ENCODE measurements at places on chromosomes 13 and 19.

- DNase-seq = no peak
- H3K4me1 ChIP-seq = no peaks in the 10 kb centered on the region
- H3K27ac ChIP-seq = no peak overlapping the region
- H3K27me3 ChIP-seq = no peaks in the 10 kb centered on the region
- no peak overlapping the region for H3K4me3 ChIP-seq
These were observed 365.4 kb downstream of the NDFIP2 start for GRCh38 chr13:79846386-79846785.

GRCh38 chr19:27705896-27706295, 1507.1 kb downstream of the UQCRFS1 start:
- no peaks in the 10 kb centered on the region for H3K27me3 ChIP-seq
- H3K36me3 ChIP-seq = no peaks in the 10 kb centered on the region
- H3K4me1 ChIP-seq = no peaks in the 10 kb centered on the region
- no peak overlapping the region for H3K4me3 ChIP-seq
- DNase-seq = no peak
- H3K27ac ChIP-seq = no peak overlapping the region

GRCh38 chr19:39402346-39403300, 4.0 kb upstream of the ZFP36 start:
- peak; percentile 73 for DNase-seq
- H3K4me3 ChIP-seq = peak overlapping the region; percentile 99
- H3K27ac ChIP-seq = peak overlapping the region; percentile 100
- H3K36me3 ChIP-seq = peaks cover 84% of the 10 kb centered on the region

GRCh38 chr13:64327505-64328194, 2902.5 kb downstream of the PCDH9 start:
- DNase-seq = no peak
- H3K4me3 ChIP-seq = no peak overlapping the region
- peaks cover 3% of the 10 kb centered on the region for H3K36me3 ChIP-seq
- H3K4me1 ChIP-seq = no peaks in the 10 kb centered on the region
- no peak overlapping the region for H3K27ac ChIP-seq
- H3K27me3 ChIP-seq = no peaks in the 10 kb centered on the region

DNA sequence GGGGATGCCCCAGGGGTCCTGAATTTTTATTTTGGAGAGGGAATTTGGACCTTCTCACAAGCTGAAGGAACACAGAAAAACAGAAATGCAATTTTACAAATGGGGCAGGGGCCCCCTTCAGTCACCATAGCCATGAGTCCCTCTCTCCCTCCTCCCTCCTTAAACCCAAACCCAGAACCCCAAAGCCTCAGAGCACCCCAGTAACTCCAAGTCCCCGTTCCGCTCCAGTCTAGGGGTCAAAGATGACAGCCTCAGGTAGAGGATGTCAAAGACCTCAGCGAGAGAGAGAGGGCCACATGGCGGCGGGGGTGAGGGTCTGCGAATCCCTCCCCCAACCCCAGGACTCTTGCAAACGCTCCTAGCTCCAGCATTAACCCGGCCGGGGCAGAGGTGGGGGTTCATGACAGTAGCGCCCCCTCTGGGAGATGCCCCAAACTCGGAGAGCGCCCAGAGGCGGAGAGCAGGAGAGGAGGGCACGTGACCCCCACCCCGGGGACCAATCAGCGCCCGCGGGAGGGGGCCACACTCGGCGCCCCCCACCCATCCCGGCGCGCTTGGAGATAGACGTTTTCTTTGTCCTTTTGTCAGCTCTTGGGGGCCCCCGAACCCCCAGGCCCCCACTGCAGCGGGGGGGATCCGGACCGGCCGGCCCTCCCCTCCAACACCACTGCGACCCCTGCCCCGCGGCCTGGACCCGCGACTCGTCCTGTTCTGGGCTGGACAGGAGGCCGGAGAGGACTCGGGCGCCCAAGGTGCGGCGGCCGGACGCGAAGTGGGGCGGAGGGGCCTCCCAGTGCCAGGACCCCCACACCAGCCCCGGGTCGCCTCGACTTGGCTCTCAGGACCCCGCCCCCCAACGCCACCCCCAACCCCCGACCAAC, 20.8 kb upstream of the SEMA6B start:
- H3K4me3 ChIP-seq = no peak overlapping the region
- no peak overlapping the region for H3K27ac ChIP-seq
- H3K4me1 ChIP-seq = no peaks in the 10 kb centered on the region
- H3K27me3 ChIP-seq = peaks cover 86% of the 10 kb centered on the region
- peaks cover 3% of the 10 kb centered on the region for H3K36me3 ChIP-seq

DNA sequence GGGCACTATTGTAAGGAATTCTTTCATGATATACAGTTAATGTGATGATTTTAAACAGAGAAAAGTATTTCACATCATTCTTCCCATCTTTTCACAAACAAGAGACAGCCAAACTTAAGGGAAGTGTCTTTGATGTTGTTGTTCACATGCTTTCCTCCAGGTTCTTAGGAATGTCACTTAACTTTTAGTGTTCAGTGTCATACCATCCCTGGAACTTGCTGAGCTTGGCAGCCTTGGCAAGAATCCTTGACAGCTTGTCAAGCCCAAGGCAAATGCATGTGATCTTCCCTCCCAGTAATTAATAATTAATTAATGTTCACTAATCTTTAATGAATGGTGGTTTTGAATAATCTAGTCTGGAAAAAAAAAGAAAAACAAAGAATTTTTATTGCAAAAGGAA, 727.9 kb upstream of the PRR20A start:
- H3K4me3 ChIP-seq = no peak overlapping the region
- no peaks in the 10 kb centered on the region for H3K27me3 ChIP-seq
- no peak for DNase-seq
- H3K27ac ChIP-seq = no peak overlapping the region

GRCh38 chr19:54660964-54661363, 1.8 kb upstream of the LILRB4 start:
- no peak overlapping the region for H3K27ac ChIP-seq
- no peaks in the 10 kb centered on the region for H3K4me1 ChIP-seq
- no peak for DNase-seq
- no peak overlapping the region for H3K4me3 ChIP-seq
- H3K36me3 ChIP-seq = no peaks in the 10 kb centered on the region

GRCh38 chr19:37983916-37984315, 76.9 kb downstream of the SIPA1L3 start:
- no peak overlapping the region for H3K4me3 ChIP-seq
- H3K27me3 ChIP-seq = no peaks in the 10 kb centered on the region
- peak overlapping the region; percentile 42 for H3K27ac ChIP-seq
- H3K36me3 ChIP-seq = peaks cover 3% of the 10 kb centered on the region
- H3K4me1 ChIP-seq = peaks cover 13% of the 10 kb centered on the region

DNA sequence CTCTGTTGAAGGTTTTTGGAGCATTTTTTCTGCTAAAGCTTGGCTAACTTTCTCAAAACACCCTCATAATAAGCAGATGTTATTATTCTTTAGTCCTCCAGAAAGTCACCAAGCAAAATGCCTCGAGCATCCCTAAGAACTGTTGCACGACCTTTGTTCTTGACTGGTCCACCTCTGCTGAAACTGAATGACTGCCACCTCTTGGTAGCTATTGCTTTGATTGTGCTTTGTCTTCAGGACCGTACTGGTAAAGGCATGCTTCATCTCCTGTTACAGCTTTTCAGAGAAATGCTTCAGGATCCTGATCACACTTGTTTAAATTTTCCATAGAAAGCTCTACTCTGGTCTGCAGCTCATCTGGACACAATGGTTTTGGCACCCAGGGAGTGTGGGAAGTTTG, 254.8 kb downstream of the DCT start:
- no peaks in the 10 kb centered on the region for H3K4me1 ChIP-seq
- no peaks in the 10 kb centered on the region for H3K36me3 ChIP-seq
- no peak for DNase-seq
- peaks cover 8% of the 10 kb centered on the region for H3K27me3 ChIP-seq
- no peak overlapping the region for H3K27ac ChIP-seq

GRCh38 chr19:40603071-40603388, 1.9 kb downstream of the LTBP4 start:
- H3K27ac ChIP-seq = peak overlapping the region; percentile 96
- no peak for DNase-seq
- peaks cover 14% of the 10 kb centered on the region for H3K36me3 ChIP-seq
- peak overlapping the region; percentile 89 for H3K4me3 ChIP-seq

GRCh38 chr13:103006641-103007426, 59.4 kb downstream of the SLC10A2 start:
- no peak overlapping the region for H3K27ac ChIP-seq
- no peak overlapping the region for H3K4me3 ChIP-seq
- no peaks in the 10 kb centered on the region for H3K36me3 ChIP-seq
- no peaks in the 10 kb centered on the region for H3K4me1 ChIP-seq

DNA sequence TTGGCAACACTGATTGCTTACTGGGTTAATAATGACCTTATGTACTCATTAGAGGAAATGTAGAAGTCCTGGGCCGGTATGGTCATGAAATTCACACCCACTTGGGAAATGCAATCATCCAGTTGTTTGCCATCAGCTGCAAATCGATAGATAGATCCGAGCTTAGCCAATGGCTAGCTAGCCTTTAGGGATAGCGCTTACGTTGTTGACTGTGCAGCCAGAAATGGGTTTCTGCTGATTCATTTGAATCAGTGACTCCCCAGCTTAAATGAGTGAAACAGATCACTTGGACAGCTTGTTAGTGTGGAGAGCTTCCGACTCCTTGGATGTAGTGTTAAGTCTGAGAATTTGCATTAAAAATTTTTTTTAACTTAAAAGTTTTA, 11.8 kb downstream of the IL17D start:
- no peak overlapping the region for H3K27ac ChIP-seq
- H3K36me3 ChIP-seq = no peaks in the 10 kb centered on the region
- no peak overlapping the region for H3K4me3 ChIP-seq

DNA sequence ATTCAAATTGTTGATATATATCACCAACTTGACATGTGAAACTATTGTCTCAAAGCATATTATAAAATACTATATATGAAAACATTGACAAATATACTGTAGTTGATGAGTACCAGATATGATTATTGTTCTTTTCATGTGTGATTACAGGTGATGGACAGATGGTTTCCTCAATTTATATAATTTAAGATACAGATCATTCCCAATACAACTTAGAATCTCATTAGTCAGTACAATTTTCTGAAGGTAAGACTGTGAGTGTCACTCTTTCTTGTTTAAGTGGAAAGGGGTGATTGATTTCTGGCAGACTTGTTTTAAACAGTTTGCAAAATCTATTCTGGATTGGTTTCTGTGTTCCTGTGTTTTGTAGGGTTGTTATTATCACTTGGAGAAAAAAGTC, 498.8 kb downstream of the IRS2 start:
- H3K4me1 ChIP-seq = no peaks in the 10 kb centered on the region
- no peaks in the 10 kb centered on the region for H3K36me3 ChIP-seq
- H3K27ac ChIP-seq = no peak overlapping the region

DNA sequence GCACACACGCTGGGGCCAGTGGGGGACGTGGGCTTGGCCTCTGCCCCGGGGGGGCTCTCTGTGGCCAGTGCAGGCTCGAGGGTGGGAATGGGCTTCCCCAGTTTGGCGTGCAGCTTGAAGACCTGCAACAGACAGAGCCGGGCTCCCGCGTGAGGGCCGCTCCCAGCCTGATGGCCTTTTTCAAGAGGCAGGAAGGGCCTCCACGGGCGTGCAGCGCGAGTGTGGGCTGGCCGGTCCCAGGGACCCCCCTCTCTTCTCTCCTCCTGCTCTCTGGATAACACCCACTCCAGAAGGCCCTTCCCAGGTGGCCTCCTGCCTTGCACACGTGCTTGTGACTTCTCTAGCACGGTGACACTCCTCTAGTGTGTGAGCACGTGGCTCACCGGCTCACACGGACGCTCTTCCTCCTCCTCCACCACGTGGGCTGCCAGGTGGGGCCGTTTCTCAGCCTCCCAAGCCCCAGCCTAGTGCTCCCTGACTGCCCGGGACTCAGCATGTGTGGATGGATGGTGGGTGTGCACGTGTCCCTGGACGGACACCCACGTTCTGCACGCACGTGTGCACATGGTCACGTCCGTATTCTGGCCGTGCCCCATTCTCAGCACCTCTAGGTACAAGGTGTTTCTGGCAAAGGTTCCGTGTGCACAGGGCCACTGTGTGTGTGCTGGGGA, 39.2 kb upstream of the MATK start:
- H3K27me3 ChIP-seq = no peaks in the 10 kb centered on the region
- no peak for DNase-seq
- no peak overlapping the region for H3K4me3 ChIP-seq
- peak overlapping the region; percentile 57 for H3K27ac ChIP-seq
- H3K36me3 ChIP-seq = peaks cover 8% of the 10 kb centered on the region

GRCh38 chr19:34082289-34083077, 89.8 kb upstream of the LSM14A start:
- peaks cover 29% of the 10 kb centered on the region for H3K27me3 ChIP-seq
- no peaks in the 10 kb centered on the region for H3K4me1 ChIP-seq
- H3K27ac ChIP-seq = no peak overlapping the region
- H3K4me3 ChIP-seq = no peak overlapping the region
- H3K36me3 ChIP-seq = no peaks in the 10 kb centered on the region

DNA sequence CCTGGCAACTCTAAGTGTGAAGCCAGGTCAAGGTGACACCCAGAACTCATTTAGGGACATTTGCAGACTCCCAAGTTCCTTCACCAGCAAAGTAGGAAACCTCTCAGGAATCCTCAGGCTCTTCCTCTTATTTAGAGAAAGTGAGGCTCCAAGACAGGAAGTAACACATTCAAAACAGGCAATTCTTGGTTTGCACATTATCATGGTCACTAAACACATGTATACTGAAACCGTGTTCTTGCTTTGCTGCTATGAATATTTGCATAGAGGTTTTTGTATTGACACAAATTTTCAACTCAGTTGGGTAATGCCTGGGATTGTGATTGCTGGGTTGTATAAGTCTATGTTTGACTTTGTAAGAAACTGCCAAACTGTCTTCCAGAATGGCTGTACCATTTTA, 13.2 kb upstream of the URI1 start:
- peaks cover 2% of the 10 kb centered on the region for H3K4me1 ChIP-seq
- H3K27ac ChIP-seq = no peak overlapping the region
- no peak for DNase-seq
- peaks cover 10% of the 10 kb centered on the region for H3K27me3 ChIP-seq
- H3K36me3 ChIP-seq = no peaks in the 10 kb centered on the region
- H3K4me3 ChIP-seq = no peak overlapping the region

DNA sequence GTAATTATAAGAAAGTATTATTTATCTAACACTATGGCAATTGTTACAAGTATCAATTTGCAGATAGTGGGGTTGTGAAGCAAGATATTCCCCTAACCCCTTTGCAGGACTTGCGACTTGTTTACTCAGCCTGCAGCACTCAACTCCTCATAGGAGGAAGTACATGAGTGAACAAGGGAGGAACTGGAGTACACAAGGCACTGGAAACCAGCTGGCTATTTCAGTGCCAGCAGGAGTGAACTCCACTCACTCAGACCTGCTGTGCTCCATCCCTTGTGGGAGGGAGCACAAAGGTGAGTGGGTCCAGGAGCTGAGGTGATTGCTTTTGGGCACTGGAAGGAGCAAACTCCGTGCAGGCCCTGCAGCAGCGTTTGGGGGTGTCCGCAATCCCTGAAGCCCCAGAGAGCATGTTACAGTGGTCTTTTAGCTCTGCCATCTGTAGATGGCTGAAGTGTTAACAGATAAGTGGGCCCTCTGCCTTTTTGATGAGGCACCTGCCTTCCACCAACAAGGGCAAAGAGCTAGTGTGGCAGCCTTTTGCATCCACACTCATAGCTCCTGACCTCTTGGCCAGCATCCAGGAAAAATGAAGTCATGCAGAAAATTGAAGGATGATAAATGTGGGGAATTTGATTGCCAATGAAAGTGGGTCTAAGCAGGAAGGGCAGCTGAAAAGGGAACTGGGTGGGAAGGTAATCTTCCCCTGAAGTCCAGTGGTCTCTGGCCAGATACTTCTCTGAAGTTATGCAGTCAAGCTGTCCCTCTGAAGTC, 802.2 kb upstream of the MIR17HG start:
- H3K27me3 ChIP-seq = no peaks in the 10 kb centered on the region
- no peak overlapping the region for H3K27ac ChIP-seq
- H3K36me3 ChIP-seq = no peaks in the 10 kb centered on the region
- DNase-seq = no peak
- no peaks in the 10 kb centered on the region for H3K4me1 ChIP-seq
- no peak overlapping the region for H3K4me3 ChIP-seq
